Stimulated activated CD4-positive, alpha-beta T cell treated with anti-CD3 and anti-CD28 coated beads, Interleukin-12 subunit alpha, Interleukin-12 subunit beta, amount 100 ng/mL, for 48 hours (primary cell): ENCODE measurements at places on chromosomes 13 and 19.
A peak's percentile ranks its signal among the peaks of the same experiment; 100 is the strongest.

- DNase-seq = peak; percentile 62
Observed at GRCh38 chr19:38977445-38978325, 2.1 kb upstream of the FBXO17 start.

DNA sequence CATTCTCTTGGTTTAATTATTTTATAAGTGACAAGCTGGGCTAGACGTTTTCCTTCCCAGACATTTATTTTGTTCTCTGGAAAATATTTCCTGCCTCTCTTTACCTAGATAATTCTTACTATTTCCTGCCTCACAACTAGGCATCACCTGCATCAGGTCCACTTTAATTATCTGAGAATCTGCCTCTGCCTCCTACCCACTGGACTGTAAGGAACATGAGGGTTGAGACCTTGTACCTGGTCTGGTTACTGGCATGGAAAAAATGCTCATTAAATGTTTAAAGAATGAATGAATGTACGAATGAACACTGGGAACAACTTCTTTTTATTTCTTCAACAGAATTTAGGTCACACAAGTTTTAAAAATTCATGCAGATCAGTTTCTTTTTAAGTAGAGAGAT lies 13.4 kb upstream of the METTL21C start:
- DNase-seq = no peak

- no peak for DNase-seq
Observed at GRCh38 chr13:56271686-56272085, 869.0 kb upstream of the PRR20A start.

DNA sequence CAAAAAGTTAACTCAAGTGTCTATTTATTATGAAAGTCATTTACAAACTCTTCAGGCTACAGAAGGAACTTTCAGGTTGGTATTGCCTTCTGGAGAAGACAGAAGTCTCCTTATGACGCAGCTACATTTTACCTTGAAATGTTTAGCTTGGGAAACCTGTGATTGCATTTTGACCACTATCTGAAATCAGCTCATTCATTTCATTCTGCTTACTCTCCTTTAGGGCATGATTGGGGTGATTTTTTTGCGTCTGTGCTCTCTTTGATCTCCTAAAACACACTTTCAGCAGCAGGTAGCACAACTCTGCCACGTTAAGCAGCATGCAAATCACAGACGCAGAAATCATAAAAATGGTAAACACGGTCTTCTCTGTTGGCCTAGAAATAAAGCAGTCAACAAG lies 9.6 kb downstream of the GJB6 start:
- no peak for DNase-seq

DNA sequence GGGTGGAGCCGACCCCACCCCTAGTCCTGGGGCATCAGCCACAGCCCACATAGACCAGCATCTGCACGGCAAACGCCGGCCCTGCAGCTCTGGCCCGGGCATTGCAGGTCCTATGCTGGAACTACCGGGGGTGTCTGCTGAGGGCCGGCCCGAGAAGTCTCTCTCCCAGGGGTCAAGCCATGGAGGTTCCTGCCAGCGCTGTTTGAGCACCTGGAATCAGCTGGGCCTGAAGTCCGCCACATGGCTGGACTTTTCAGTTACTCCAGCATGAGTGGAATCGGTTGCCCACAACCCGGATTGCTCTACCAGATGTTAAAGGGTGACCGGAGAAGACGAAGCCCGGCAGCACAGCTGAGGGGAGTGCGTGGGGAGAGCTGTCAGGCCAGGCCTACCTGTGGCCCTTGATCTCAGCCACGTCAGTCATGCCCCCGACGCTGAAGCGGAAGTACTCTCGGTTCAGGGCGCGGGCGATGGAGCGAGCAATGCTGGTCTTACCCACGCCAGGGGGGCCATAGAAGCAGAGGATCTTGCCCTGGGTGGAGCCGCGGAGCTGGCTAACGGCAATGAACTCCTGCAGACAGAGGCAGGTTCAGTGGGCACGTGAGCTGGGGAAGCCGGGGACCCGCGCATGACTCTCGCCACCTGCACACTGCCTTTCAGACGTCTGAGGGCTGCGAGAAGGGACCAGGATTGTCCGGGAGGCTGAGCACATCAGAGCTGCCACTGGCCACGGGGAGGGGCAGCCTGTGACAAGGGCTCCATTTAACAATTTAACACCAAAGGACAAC lies 8.7 kb downstream of the RPL36 start:
- DNase-seq = no peak

GRCh38 chr19:23440791-23441190 lies 45.5 kb upstream of the ZNF91 start:
- no peak for DNase-seq
